Amniotic stem cell (primary cell): ENCODE measurements at places on chromosomes 5 and 9.

DNA sequence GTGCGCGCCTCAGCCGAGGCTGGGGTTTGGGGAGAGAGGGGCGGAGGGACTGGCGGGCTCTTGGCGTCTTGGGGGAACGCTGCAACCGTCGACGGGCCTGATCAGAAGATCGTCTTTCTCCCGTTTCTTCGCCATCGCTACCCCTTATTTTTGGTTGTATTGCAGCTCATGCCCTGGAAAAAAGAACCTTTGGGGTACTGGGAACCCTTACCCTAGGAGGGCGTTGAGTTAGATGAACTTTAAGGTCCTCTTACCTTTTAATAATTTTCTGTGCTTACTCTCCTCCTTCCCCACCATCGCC is 719 bp downstream of the PAIP2 start:
- no peak for DNase-seq

DNA sequence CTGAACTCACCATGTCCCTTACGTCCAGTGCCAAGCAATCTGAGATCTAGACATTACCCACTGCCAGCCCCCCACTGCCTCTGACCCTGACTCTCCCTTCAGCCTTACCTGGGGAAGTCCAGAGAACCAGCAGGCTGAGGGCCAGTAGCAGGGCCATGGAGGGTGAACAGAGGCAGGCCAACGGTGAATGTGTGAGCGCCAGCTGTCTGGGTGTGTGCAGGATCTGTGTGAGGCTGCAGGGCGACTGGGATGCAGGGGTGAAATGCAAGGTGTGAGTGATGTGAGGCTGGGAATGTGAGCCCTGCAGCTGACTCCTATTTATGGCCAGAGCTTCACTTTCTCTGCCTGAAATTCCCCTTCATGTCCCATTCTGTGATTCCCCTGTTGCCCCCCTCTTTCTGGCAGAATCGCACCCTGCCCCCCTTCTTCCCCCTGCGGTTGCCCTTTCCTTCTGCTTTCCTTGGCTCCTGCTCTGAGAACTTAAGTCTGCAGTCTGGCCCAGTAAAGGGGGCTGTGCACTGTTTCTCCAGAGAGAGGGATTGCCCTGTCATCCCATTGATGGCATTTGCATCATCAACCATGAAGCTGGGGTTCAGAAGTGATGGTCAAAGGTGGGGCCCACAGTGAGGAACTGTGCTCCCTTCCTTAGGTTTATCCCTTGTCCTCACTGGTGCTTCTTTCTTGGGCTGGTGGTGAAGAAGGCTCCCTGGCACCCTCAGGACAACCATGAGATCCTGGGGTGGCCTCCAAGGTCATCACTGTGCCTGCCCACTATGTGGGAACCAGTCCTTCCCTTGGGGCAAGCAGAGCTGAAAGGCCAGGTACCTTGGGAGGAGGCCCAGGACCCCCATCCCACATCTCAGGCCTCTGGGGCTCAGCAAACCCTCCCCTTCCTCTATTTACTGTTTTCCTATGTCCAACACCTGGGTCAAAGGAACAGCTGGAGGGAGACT is at the start of gene CCL19:
CCL19 (minus strand) TSS at position 294 of the 953 bp plus-strand sequence; CDS start at position 157, 137 bp downstream.
- DNase-seq, result no peak

DNA sequence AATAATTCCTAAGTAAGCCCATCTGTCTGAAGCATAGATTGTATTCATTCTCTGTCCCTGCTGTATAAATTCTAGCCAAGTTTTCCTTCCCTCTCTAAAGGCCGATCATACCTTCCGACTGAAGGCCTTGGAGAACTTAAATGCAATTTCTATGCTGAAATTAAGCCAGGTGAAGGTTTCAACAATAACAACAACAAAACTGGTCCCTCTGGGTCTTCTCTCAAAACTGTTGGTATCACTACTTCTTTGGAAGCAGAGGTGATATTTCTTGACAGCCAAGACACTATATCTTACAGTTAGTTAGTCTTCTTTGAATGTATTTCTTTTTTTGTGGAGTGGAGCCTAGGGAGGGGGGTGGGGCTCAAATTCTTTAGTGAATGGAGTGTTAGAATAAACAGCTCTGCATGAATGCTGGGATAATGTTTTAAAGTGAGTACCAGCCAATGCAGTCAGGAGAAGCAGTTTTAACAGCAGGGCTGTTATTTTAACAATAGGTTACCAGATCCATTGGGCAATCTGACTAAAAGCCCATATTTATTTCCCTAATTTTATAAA is 508.9 kb downstream of the EBF1 start:
- no peak for DNase-seq

DNA sequence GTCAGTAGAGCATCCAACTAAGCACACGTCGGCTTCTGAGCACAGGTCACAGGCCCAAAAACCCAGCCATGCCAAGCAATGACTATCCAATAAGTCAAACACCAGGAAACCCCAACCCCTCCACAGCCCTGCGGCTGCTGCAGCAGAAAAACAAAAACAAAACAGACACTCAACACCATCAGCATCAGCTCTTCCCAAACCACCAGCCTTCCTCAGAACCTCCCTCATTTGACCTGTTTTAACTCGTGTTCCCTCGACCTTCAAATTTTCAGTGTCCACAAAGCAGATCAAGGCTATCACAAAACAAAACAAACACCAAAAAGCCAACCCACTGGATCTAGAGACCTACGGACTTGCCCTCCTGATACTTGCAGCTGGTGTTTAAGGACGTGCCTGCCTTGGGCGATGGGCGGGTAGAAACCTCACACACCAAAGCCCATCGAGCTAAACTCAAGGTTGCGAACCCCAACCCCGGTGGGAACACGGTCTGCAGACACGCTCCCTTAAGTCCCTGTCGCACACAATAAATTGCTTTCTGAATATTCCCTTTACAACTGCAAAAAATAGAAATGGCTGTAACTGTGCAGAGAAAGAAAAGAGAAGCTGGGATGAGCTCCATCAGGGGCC is 247.1 kb upstream of the ANKRD55 start:
- DNase-seq, result no peak

GRCh38 chr5:16918156-16918555 is 17.9 kb downstream of the MYO10 start:
- no peak for DNase-seq

GRCh38 chr5:41240985-41241384 is 27.7 kb upstream of the C6 start:
- DNase-seq, result no peak

- no peak for DNase-seq
Measured at GRCh38 chr5:31741496-31741895, 102.6 kb downstream of the PDZD2 start.

DNA sequence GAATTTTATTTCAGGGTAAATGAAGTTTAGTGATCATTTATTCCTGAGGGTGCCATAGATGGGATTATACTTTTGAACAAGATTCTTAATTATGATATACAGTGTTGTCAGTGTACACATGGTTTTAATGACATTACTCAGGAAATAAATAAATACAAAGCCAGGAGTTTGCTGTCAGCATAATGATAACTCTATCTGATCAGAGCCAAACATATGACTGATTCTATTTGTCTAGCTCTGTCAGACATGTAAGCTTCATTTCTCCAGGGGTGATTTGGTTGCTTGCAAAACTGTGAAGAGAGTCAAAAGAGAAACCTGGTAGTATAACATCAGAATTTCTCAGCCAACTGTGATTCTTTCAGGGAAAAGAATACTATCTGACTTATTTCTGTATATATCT is 1425.8 kb upstream of the C9orf72 start:
- no peak for DNase-seq

GRCh38 chr5:52709167-52709925 is 78.4 kb upstream of the ITGA1 start:
- no peak for DNase-seq

DNA sequence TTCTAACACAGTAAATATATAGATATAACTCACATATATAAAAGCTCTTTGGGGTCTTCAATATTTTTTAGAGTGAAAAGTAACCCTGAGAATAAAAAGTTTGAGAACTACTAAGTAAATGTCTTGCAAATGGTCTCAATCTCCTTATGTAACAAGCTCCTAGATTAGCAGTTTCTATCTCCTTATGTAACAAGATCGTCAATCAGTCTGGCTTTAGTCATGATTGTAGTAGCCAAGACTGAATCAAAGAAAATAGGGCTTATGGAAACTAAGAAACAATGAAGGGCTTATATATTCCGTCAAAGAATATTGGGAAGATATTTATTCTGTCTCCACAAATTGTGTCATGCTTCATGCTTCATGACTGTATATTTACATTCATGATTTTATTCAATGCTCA is 22.4 kb upstream of the FREM1 start:
- no peak for DNase-seq

GRCh38 chr5:140635291-140636257 is 2.6 kb upstream of the CD14 start:
- no peak for DNase-seq

DNA sequence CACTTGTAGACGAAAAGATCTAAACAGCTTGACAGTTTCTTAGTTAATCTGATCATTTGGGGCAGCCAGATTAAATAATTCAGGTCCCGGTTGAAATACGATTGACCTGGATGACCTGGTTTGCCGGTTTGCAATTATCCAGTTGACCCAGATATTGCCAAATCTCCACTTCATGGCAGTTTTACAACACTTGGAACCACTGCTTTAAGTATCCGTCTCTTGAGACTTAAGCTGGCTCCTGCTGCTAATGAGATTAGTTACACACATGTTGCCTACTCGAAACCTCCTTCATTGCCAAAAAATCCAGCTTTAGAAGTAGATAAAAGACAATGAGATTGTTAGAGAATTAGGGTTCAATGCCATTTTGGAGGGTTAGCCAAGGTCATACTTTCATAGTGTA is 136.2 kb upstream of the HAPLN1 start:
- no peak for DNase-seq

- no peak for DNase-seq
Measured at GRCh38 chr9:98024702-98025101, 31.8 kb upstream of the NANS start.

DNA sequence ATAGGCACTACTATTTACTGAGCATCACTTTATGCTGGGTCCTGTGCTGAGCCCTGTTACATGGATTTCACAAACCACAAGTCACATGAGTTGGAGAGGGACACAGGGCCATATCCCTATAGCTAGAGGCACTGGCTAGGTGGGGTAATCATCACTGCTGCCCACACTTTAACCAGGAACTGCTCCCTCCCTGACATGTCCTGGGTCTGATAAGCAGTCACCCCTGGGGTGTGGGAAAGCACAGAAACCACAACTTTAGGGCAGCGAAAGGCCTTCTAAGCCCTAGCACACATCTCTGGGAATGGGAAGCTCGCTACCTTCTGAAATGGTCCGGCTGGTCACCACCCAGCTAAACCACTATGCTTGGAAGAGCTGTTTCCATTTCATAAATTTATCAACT is 15.0 kb downstream of the TBC1D2 start:
- no peak for DNase-seq

DNA sequence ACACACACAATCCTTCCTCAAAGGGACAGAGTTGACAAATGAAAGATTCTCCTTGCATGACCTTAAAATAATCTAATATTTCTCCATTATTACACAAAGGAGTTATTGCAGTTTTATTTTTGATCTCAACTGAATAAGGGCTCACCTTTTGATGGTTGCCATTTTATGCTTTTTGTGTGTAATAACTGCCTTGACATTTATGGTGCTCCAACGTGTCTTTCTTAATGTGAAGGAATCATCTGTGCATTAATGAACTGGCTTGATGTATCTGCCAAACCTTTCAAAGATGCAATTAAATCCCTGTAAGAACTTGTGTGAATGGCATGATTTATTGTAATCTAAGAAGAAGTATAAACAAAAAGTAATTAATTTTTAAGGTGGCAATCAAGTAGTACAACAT is 1519.8 kb upstream of the CDH9 start:
- DNase-seq, result no peak

DNA sequence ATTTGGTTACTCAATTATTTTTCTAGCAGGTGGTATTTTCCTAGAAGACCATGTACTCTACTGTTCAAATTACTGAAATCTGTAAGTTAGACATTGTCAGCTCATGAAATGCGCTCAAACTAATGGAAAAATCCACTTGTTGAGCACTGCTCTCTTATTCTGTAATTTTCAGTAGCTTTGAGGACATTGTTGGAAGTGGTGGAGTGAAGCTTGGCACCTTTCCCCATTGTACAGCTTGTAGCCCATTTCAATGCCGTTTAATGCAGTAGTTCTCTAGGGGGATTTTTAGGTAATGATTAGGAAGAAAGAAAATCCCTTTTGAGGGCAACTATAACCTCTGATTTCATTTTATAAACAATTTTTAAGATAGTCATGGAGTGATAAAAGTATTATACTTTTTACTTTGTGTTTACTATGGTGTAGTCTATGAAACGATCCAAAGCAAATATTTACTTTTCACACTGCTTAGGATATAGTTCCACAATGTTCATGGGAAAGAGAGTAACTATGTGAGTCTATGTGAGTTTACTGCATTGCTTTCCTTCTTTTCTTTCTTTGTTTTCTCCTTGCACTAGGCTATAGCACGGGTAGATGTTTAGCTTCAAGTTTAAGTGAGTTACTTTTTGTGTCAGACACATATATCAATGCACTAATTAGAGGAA is 165.8 kb upstream of the ANKH start:
- DNase-seq, result no peak

GRCh38 chr5:17024686-17025180 is 88.6 kb upstream of the MYO10 start:
- DNase-seq, result peak; percentile 29
